Cerebellum (tissue), 4 donors: ENCODE measurements at places on chromosomes 5 and 9.

DNA sequence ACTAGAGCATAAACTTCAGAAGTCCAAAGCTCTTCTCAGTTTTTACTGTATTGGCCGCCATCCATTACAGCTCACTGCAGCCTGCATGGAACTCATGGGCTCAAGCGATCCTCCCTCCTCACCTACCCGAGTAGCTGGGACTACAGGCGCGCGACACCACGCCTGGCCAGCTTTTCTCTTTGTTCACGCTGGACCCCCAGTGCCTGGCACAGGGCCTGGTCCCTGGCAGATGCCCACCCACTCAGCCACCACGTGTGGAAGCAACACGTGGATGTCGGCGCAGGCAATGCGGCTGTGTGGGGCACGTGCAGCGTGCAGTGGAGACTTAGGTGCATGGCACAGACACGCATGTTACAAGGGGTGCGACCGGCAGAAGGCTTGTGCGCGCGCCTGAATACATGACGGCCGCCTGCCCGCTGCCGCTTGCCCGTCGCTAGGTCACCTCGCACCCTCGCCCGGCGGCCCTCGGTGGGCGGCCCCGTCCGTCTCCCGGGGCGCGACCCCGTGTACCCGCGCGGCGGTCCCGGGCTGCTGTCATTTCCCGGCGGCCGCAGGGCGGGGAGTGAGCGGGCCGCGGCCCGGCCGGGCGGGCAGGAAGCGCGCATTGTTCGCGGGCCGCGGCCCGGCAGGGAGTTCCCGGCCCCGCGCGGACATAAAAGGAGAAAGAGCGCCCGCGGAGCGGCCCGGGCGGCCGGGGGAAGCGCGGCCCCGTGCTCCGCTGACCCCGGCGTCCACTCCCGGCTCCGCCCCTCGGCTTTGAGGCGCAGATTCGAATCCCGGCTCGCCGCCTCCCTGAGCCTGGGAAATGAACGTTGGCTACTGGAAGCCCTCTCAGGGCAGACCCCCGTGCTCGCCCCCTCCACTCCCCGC lies 24.1 kb upstream of the PTGS1 start:
- DNase-seq: peak; percentile 7

GRCh38 chr9:21653091-21653490 lies 149.3 kb upstream of the MTAP start:
- no peak for DNase-seq

DNA sequence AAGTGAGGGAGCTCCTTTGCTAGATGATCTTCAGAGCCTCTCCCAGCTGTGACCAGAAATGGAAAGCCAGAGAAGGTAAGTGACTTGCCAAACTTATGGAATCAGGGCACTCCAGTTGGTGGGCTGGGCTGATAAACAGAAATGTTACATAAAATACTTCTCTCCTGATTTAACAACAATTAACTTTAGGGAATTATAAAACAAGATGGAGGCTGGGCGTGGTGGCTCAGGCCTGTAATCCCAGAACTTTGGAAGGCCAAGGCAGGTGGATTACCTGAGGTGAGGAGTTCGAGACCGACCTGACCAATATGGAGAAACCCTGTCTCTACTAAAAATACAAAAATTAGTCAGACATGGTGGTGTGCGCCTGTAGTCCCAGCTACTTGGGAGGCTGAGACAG lies 899 bp upstream of the MED10 start:
- DNase-seq: no peak

- DNase-seq: no peak
Measured at GRCh38 chr5:91038180-91038808, 344.8 kb downstream of the ARRDC3 start.

GRCh38 chr5:116848954-116849581 lies 274.4 kb upstream of the SEMA6A start:
- no peak for DNase-seq

GRCh38 chr9:94861589-94862272 lies 135.2 kb downstream of the AOPEP start:
- no peak for DNase-seq

GRCh38 chr5:77630114-77630680 lies 8.3 kb downstream of the OTP start:
- no peak for DNase-seq
